ENCODE measurements at places on chromosomes 3 and 15.

GRCh38 chr15:44666210-44667038 lies 3.0 kb upstream of the SPG11 start:
- DNase-seq = no peak

DNA sequence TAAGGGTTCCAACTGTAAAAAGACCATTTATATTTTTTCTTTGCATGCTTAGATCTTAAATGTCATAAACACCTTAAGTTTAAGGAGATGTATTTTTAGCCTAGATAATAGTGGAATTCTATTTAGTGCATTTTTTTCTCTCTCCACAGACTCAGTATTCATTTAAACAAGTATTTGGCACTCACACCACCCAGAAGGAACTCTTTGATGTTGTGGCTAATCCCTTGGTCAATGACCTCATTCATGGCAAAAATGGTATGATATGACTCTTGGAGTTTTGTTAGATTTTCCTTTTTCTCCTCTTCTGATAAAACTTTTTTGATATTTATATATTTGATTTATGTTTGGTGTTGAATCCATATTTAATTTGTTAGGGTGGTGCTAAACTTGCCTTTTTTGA lies 7.3 kb downstream of the KIF23 start:
- peak; percentile 39 for DNase-seq

- no peak for DNase-seq
Measured at GRCh38 chr3:152321955-152322377, 53.2 kb downstream of the MBNL1 start.

- DNase-seq = no peak
Measured at GRCh38 chr3:61535826-61536225, 25.5 kb upstream of the PTPRG start.

- DNase-seq = no peak
Measured at GRCh38 chr15:63918317-63918672, 84.5 kb upstream of the HERC1 start.

GRCh38 chr3:125069452-125069851 lies 13.7 kb upstream of the HEG1 start:
- no peak for DNase-seq

GRCh38 chr15:36996538-36997181 lies 103.7 kb downstream of the MEIS2 start:
- DNase-seq = no peak

DNA sequence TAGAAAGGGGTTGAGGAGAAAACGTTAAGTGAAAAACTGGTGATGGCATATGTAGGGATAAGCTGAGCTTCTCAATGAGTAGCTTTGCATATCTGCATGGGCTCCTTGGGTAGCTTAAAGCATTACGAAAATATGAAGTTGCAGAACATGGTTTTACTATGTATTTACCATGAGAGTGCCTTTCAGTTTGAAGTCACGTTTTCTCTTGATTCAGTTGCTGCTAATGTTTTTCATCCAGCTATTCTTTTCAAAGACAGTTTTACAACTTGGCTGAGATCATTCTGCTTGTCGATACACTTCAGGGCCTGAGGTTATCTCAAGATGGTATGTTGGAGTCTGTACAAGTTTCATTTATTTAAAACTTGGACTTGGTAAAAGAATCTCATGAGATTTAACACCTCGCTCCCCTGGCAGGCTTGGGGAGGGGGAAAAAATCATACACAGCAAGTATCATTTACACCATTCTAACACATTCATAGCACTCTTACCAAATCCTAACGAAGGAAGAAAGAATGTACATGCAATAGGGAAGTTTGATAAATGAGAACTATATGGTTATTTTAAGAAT lies 103.3 kb upstream of the CMC1 start:
- DNase-seq = no peak

DNA sequence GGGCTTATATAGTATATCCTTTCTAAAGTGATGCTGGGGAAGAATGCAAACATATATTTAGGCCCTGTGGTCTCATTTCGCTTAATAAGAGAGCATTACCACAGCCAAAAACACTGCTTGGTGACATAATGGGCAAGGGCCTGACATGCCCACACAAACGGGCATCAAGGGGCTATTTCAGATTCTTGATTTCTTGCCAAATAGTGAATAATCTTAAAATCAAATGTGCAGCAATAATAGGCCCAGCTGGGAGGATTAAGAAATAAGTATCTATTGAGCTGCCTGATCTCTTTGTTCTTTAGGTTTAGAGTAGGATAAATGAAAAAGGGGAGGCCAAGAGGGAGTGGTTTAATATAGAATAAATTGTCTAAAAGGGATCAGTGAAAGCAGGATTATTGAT lies 241.0 kb upstream of the GBE1 start:
- no peak for DNase-seq

DNA sequence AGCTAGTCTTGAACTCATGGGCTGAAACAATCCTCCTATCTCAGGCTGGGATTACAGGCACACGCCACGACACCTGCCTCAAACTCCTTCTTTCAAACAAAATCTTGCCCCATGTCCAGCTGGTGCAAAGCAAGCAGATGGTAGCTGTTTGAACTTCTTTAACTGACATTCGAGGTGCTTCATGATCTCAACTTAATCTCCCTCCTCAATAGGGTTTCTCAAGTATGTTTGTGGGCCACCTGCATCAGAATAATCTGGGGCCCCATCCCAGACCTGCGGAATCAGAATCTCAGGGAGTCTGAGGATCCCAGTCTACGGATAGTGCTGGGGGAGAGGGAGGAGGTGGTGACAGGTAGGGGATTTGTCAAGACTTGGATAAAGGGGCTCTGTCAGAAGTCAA lies 20.9 kb upstream of the TRH start:
- DNase-seq = no peak

DNA sequence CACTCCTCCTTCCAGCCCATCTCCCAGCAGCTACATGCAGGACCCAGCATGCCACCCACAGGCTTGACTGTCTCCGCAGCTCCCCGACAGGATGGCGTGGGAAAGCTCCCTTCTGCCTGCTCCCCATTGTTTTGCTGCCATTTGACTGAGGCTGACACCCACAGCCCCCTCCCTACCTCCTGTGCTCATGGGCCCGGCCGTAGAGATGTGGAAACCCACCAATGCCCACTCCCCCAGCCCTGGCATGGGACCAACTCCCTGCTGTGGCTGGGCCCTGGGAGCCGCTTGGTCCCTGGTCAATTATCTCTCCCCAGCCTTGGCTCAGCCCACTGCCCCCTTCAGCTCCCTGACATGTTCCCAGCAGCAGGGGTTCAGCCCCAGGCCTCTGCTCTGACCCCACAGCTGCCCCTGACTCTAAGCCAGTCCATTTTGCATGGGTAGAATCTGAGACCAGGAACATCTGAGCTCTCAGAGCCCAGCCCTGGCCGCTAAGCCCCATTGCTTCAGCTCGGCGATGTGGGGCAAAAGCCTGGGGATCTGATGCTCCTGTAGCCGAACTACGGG lies 8.2 kb downstream of the C3orf22 start:
- DNase-seq = no peak

DNA sequence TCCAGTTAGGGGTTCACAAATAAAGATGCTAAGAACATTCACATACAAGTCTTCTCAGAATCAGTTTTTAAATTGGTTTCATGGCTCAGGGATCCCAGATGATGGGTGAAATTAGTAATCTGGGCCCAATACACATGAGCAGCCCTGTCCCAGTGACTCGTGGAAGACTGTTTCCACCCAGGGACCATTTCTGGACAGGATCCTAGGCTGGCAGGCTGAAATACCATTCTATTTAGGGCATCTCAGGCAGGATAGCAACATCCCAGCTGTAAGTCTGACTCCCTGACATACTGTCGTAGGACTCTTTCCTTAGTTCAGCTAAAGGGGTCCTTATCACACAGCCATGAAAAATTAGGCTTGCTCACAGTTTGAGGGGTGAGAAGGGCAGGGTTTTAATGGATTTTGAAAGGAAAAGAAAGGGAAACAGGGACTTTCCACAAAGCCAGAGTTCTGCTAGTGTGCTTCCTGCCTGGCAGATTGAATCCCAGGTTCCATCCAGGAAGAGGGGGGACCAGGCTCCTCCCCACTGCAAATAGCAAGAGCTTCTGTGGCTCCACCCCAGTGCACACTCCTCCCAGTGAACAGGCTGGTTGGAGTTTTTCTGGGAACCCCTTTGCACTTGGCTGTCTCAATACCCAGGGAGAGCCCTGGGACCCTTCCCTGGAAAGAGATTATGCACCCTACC lies 41.3 kb upstream of the LYZL4 start:
- DNase-seq = peak; percentile 18

- DNase-seq = no peak
Measured at GRCh38 chr3:69031635-69032034, 18.2 kb upstream of the EOGT start.

DNA sequence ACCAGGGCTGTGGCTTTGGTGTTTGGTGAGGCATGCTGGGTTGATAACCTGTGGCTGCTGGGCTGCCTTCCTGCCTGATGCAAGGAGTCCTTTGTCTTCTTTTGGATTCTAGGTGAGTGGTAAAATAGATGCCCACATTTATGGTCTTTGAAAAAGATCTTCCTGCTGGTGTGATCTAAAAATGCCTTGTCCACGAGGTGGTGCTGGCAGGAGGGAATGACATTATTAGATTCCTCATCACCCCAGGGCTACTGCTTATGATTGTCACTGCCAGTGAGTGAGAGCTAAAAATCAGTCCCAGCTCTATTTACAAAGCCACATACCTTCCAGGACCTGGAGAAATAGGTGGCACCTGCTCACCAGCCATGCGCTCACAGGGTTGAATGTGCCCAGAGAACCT lies 355.5 kb upstream of the ROPN1 start:
- DNase-seq = no peak

GRCh38 chr15:29270169-29270955 lies 740 bp upstream of the NSMCE3 start:
- peak; percentile 60 for DNase-seq

DNA sequence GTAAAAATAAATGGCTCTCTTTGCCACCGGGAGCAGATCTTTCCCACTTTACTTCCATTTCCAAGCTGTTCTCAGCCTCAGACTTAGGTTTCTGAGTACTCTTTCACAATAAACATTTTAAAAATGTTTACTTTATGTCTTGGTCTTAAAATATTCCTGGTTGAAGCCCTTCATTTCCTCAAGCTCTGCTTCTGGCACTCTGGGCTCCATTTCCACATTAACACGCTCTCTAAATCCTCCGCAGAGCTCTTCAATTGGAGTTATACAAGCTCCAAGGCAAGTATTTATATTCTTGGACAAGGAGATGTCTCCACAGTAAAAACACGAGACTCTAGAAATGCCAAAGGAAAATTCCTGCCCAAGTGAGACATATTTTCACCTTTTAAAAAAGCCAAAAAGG lies 169.3 kb downstream of the GREM1 start:
- no peak for DNase-seq

GRCh38 chr3:118740722-118741290 lies 293.8 kb downstream of the IGSF11 start:
- DNase-seq = no peak

- DNase-seq = no peak
Measured at GRCh38 chr3:13016083-13016720, 57.0 kb downstream of the IQSEC1 start.

GRCh38 chr3:24100696-24101402 lies 155.8 kb downstream of the NR1D2 start:
- peak; percentile 28 for DNase-seq

DNA sequence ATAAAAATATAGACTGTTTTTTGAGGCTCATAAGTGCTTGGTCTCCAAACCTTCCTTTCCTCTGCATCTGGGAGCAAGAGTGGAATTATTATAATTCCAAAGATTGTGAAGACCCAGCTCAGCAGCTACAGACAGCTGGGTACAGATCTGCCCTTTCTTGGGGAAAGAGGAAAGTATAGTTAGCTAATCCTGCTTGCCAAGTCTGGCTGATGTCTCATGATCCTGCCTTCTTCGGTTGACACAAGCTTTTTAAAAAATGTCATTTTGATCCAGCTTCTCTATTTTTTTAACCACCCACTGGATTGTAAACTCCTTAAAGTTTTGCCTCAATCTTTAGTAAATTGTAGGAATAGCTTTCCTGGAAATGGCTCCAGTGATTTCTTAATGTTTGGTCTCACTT lies 181.1 kb downstream of the LRTM1 start:
- no peak for DNase-seq

GRCh38 chr3:106590216-106590615 lies 721.4 kb upstream of the CBLB start:
- DNase-seq = peak; percentile 22

GRCh38 chr3:35638980-35639253 lies 408 bp upstream of the ARPP21 start:
- no peak for DNase-seq

DNA sequence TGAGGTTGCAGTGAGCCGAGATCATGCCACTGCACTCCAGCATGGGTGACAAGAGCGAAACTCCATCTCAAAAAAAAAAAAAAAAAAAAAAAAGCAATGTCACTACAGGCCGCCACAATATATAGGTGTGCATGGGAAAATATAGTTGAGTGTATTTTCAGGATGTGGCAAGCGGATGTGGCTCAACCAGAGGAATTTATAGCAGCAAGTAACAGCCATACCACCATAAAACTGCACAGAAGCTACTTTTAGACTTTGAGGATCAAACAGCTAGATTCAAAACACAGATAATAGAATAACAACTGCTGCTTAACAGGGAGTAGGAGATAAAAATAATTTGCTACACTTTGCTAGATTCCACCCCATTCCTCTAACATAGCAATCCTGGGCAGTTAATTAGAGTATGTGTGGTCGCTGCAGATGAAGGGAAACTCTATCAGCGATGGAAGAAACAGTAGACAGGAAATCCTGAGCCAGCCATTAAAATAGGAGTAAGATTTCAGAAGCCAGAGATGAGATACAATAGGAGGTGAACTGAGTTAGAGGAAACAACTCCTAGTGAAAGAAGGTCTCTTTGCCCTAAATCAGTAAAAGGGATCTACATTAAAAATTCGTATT lies 318.7 kb upstream of the STT3B start:
- no peak for DNase-seq

DNA sequence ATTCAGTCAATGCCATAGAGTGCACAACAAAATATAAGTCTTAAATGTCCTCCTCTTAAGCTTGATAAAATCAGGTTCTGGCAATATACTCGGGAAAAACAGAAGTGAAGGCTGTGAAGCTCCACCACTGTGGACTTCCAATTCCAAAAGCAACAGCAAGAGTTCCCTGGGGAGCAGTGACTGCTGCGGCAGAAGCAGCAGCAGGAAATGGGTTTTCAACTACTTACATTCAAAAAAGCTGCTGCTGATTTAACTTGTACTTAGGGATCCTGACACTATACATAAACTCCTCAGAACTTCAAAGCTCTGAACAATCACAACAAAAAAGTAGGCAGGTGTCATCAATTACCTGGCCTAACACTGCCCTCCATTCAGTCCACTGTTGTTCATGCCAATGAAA lies 4.7 kb downstream of the CEP152 start:
- peak; percentile 49 for DNase-seq

DNA sequence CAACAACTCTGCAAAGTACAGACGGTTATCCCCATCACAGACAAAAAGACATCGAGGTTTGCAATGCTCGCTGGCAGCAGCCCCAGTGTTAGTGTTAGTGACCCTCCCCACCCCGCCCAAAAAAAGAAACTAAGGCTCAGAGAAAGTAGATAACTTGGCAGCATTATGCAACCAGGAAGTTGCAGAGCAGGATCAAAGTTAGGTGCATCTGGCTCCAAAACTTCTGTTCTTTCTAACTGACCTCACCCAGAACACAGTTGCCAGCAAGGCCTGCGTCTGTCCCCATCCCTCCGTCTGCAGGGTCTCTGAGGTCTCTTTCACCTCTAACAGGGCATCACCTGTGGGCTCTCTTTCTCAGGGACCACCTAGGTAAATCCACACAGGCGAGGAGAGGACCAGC lies 51.5 kb downstream of the BDH1 start:
- no peak for DNase-seq

- DNase-seq = peak; percentile 13
Measured at GRCh38 chr15:72845981-72846383, 62.4 kb upstream of the ADPGK start.

- DNase-seq = peak; percentile 99
Measured at GRCh38 chr3:177905173-177906125, 630.8 kb upstream of the KCNMB2 start.

- DNase-seq = no peak
Measured at GRCh38 chr3:23938688-23939087, 6.4 kb upstream of the NR1D2 start.
